NCI-H82 (cell line): ENCODE measurements at places on chromosomes 11 and 22.

DNA sequence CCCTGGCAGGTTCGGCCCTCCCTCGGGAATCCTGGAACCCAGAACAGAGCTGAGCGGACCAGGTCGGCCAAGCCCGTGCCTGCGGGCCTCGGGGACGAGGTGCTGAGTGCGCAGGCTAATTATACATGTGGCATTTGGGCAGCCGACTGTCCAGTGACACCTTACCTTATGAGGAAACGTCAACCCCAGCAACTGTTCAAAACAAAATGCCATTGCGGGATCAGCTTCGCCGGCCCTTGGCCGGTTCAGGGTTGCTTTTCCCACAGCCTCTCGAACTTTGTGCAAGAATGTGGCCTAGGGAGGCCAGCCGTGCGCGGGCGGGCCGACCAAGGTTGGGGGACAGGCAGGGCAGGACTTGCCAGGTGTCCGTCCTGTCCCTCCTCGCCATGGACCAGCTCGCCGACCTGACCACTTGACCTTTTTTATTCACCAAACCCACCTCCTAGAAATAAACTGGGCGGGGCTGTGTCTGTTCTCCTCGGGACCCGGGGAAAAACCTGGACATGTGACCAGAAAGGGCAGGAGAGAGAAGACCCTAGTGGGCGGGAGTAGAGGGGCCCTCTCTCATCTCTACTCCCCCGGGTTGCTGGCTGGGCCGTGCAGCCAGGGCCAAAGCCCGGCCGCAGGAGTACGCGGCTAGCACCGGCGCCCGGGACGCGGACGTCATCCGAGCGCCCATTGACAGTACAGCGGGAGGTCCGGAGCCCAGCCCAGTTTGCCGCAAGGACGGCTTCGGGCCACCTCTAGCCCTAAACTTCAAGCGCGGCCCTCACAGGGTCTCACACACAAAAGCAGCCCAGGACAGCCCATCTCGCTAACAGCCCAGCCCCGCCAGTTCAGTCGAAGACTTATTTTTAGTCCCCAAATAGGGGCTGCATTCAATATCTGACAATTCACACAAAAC, 134.3 kb upstream of the C11orf58 start:
- no peak for DNase-seq

GRCh38 chr11:35192347-35192746, 53.4 kb downstream of the CD44 start:
- no peak for DNase-seq

DNA sequence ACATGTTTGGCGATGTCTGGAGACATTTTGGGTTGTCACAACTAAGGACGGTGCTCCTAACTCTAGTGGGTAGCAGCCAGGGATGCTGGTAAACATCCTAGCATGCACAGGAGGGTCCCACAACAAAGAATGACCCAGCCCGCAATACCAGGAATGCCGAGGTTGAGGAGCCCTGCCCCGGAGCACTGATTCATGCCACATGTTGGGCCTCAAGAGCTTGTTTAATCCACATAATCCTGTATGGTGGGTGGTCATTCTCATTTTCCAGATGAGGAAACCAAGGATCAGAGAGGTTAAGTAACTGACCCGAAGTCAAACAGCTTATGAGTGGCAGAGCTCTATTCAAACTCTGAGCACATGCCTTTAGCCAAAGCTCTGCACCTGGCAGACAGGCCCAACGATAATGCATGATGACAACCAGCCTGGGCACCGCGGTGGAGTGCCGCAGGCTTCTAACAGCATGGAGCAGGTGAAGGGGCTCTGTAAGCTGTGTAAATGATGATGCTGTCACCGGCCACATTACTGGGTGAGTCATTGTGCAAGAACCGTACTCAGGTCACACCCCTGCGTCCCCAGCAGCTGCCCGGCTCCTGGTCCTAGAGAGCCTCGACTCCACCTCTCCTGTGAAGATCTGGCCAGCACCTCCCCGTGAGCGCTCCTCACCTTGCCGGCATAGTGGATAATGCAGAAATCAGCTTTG, 58.6 kb downstream of the APOL1 start:
- no peak for DNase-seq

DNA sequence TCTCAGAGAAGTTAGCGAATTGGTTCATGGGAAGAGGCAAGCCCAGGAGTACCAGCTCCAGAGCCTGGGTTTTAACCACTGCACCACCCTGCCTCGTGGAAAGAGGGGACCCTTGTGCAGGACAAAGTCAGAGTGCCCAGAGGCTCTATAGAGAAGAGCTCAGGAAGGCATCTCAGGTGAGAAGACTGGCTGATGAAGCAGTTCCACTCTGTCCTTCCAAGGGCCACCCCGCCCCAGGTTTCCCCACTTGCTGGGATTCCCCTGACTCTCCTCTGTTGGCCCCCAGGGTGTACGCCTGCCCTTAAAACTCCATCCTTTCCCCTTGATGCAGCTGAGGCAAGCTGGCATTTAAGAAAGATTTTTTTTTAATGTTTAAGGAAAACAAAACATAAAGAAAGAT, 265.8 kb downstream of the BUD13 start:
- DNase-seq = no peak

- no peak for DNase-seq
Measured at GRCh38 chr22:37146051-37146385, 3.7 kb downstream of the IL2RB start.

- no peak for DNase-seq
Measured at GRCh38 chr11:102384419-102385079, 37.5 kb downstream of the BIRC2 start.

DNA sequence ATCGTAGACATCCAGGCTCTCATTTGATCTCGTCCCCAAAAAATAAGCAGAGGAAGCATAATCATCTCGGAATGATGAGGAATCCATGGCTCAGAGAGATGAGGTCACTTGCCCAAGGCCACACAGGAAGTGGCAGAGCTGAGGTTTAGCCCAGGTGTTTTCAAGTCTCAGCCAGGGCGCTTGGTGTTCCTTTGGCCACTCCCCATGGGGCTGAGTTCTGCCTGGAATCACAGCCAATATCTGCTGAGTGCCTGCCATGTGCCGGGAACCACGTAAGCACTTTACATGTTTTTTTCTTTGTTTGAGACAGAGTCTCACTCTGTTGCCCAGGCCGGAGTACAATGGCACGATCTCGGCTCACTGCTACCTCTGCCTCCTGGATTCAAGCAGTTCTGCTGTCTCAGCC, 29.5 kb upstream of the MYH9 start:
- DNase-seq = peak; percentile 13
